RWPE2 (cell line): ENCODE measurements at places on chromosomes 1 and 21.

DNA sequence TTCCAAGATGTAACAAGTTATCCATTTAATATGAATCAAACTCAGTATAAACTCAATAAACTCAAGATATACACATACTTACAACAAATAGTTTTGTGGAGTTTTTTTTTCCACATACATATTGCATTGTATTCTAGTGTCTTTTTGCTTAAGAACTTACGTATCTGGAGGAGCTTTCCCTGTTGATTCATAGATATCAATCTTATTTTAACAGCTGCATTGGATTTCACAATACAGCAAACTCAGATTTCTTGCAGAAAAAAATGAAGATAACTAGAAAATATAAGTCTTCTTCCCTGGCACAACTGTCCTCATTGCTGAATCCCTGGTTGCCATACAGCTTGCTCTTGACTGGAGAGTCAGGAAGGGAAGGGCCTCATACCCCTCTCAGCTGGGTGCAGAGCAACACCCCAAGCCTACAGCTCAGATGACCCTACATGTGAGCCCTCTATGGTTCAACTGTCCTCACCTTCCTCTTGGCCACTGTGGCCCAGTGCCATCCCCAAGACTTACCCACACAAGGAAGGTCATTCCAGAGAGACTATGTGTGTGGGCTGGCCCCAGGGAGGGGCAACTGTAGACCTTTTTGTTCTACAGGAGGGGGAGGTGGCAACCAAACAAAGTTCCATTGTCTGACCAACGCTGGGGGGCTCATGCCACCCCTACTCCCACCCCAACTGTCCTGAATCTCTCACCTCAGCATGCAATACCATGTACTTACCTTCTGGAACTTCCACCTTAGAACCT lies 1.7 kb downstream of the MPZ start:
- no peak for DNase-seq

DNA sequence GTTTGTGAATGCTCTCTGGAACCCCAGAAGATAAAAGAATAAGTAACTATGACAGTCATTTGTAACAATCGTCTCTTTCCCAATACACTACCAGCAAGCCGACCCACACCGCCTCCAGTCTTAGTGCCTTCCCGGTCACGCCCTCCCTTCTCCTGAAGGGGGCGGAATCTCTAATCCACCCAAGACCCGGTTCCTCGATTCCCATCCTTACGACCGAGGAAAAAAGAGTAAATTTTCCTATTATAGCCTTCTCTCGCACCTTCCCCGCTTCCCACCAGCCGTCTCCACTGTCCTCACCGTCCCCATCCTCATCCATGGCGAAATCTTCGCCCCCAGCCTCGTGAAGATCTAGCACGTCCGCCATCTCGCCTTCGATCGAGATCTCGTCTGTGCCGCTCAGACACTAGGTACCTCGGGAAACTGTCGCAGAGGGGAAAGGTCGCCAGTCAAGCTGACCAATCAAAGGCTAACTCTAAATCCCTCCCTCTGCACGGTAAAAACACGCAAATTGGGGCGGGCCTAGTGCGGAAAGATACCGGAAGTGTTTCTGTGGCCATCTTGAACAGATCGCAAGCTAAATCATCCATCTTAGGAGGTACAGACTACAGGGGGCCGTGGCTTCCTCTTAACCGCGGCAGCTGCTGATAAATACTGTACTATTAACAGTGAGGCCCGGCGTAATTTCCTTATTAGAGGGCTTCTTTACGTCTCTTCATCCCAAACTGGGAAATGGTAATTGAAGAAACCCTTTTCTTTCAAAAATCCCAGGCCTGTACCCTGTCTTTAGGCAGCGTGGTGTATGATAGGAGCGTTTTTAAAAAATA lies at the start of gene RBM8A:
TSS of gene RBM8A (minus strand) at position 422 of the 824 bp plus-strand sequence. CDS start at position 364, 58 bp downstream.
- peak; percentile 91 for DNase-seq

DNA sequence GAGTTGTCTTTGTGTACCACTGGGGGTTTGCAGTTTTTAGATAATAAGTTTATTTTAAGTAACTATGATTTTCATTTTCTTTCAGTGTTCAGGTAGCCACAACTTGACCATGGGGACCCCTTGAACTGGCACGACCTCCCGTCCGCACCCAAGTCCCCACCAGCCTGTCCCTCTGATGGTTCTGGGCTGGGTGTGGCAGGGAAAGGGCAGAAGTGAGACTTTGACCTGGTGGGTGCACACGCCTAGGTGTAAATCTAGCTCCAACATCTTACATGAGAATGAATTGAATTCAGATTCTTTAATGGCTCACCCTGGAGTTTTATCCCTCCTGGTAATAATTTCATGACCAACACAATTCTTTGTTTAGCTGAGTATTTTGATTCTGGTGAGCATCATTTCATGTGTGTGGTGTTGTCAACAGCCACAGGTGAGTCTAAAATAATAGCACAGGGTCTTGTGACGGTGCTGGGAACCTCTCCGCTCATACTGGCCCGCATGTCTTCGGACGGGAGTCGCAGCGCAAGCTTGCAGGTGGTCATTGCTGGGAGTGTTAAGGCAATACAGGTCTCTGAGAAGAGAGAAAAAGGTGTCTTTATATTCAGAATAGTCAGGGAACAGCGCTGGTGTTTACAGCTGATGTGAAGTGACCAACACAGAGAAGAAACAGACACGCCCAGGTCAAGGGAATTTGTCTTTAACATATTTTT lies 50.8 kb upstream of the POFUT2 start:
- peak; percentile 21 for DNase-seq

GRCh38 chr1:40404670-40405462 lies 31.3 kb downstream of the SMAP2 start:
- DNase-seq, result no peak

DNA sequence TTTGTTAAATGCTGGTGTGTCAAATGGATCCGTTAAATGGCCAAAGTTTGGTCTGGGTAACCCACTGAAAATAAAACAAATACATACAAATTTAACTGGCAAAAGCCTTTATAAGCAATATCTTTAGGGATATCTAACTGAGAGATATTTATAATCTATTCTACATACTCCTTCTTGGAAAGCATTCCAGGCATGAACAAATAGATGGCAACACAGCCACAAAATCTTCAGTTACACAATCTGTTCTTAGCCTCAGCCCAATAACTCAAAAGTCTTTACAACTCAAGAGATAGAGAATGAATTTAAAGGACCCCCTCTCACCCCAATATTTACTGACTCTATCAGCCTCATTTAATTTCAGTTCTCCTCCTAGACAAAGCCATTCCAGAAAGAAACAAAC lies 58.7 kb downstream of the NRDC start:
- DNase-seq, result no peak

- no peak for DNase-seq
These were observed 7.8 kb downstream of the PSMB2 start for GRCh38 chr1:35633547-35633946.

DNA sequence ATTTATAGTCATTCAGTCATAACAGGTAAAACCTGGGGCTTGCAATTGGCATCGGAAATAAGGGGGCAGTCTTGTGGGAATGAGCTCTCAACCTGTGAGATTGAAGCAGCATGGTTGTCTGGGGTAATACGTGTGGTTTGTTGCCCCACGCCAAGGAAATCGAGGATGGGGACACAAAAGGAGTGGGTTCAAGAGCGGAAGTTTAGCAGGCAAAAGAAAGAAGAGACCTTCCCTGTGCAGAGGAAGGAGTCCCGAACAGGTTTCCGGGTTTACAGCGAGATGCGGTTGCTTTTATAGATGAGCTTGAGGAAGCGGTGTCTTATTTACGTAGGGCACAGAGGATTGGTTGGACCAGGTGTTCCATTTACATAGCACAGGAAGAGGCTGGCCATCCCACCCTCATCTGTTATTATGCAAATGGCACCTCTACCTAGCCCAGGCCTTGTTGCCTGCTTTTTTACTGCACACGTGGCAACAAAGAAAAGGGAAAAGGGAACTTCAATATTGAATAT lies 37.3 kb downstream of the IFNAR1 start:
- no peak for DNase-seq

DNA sequence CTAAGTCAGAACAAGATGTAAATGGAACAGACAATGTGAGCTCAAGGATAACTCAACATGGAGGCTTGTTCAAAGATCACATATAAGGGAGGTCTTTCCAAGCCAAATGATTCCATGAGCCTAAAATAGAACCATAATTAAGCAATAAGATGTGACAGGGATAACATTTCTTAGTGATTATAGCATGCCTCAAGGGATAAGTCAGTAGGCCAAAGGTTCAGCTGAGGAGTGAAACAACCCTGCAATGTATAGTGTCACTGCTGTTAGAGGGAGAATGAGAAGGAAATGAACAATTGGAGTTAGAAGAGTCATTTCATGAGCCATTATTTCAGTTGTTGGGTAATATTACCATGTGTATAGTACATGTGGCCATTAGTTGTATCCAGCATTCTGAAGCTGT lies 25.0 kb downstream of the GORAB start:
- DNase-seq, result no peak

DNA sequence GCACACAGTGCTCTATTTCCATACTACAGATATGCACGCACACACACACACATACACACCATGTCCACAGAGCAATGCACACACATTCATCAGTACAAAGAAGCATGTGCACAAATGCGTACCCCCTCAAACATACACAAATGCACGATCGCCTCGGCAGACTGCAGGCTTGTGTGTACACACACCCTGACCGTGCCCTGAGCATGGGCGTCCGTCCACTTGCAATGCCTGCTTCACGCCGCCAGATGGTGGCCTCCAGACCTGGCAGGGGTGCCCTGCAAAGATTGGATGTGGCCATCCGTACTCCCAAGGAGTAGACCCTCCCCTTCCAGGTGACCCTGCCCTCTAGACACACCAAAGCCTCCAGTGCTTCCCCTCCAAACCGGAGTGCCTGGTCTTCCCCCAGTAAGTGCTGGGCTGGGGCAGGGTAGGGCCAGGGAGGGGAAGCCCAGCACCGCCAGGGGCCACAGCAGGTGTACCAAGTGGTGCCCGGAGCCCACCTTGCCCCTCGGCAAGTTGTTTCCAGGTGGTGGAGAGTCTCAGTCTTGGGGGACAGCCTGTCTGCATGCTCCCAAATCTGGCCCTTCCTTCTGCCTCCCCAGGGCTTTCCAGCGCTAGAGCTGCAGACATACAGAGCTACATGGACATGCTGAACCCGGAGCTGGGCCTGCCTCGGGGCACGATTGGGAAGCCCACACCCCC lies 20.6 kb downstream of the ESPN start:
- no peak for DNase-seq

DNA sequence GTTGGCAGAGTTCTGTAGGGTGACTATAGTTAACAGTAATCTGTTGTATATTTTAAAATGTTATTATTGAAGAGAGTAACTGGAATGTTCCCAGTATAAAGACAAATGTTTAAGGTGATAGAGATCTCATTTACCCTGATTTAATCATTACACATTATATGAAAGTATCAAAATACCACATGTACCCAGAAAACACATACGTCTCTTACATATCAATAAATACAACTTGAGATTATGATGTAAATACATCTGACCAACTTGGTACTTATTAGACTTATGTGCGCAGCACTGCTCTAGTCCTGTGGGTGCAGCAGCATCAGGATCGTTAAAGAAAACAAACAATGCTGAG lies 670 bp upstream of the PARK7 start:
- no peak for DNase-seq

- no peak for DNase-seq
These were observed 19.2 kb upstream of the RCAN3 start for GRCh38 chr1:24483441-24483840.

DNA sequence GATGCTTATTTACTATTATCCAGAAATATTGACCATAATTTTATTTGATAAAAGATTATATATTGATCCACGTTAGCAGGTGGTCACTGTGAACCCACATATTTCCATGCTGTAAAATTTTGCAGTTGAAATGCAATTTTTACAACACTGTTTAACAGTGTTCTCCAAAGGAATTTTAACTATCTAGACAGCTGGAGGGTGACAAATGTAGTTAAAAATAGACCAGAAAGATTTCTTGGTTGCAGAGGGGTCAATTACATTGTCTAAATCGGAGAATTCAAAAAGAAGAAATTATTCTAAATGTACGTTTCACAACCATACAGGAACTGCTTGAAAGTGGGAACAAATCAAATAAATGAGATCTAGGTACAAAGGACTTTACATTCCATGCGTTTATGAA lies 625.2 kb upstream of the NCAM2 start:
- DNase-seq, result no peak

GRCh38 chr1:60848583-60849188 lies 233.7 kb upstream of the NFIA start:
- no peak for DNase-seq

DNA sequence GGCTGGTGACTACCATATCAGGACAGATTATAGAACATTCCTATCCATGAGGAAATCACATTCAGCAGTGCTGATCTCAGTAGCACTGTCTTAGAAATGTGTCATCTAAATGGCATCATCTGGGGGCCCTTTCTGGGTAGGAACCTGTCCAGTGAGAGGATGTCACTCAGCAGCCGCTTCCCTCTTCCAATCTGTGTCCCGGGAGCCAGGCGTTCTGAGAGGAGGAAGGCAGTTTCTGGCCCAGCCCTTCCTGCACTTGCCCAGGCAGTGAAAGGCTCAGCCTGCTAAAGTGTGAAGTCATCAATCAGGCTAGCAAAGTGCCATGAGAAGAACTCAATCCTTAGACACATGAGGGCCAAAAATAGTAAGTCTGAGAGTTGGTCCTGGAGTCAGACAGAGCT lies 25.6 kb downstream of the RAB4A start:
- no peak for DNase-seq

GRCh38 chr21:15022608-15023261 lies 42.1 kb downstream of the NRIP1 start:
- DNase-seq, result no peak

- no peak for DNase-seq
These were observed 41.7 kb upstream of the RXRG start for GRCh38 chr1:165486663-165487062.

- DNase-seq, result no peak
These were observed 14.3 kb downstream of the ADAMTSL4 start for GRCh38 chr1:150563340-150564038.

DNA sequence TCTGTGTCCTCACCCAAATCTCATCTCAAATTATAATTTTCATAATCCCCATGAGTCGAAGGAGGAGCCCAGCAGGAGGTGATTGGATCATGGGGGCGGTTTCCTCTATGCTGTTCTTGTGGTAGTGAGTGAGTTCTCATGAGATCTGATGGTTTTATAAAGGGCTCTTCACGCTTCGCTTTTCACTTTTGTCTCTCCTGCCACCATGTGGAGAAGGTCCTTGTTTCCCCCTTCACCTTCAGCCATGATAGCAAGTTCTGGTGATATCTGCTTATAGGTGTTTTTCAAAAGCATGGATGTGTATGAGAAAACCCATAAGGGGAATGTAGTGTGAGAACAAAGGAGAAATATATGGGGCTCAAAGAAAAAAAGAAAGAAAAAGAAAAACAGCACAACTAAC lies 405.9 kb upstream of the RGS18 start:
- DNase-seq, result no peak

- no peak for DNase-seq
These were observed 17.9 kb upstream of the KANK4 start for GRCh38 chr1:62336995-62337705.

- no peak for DNase-seq
These were observed 84.5 kb upstream of the GCLM start for GRCh38 chr1:93993731-93994130.
